ENCODE measurements at places on chromosomes 12 and 14.

DNA sequence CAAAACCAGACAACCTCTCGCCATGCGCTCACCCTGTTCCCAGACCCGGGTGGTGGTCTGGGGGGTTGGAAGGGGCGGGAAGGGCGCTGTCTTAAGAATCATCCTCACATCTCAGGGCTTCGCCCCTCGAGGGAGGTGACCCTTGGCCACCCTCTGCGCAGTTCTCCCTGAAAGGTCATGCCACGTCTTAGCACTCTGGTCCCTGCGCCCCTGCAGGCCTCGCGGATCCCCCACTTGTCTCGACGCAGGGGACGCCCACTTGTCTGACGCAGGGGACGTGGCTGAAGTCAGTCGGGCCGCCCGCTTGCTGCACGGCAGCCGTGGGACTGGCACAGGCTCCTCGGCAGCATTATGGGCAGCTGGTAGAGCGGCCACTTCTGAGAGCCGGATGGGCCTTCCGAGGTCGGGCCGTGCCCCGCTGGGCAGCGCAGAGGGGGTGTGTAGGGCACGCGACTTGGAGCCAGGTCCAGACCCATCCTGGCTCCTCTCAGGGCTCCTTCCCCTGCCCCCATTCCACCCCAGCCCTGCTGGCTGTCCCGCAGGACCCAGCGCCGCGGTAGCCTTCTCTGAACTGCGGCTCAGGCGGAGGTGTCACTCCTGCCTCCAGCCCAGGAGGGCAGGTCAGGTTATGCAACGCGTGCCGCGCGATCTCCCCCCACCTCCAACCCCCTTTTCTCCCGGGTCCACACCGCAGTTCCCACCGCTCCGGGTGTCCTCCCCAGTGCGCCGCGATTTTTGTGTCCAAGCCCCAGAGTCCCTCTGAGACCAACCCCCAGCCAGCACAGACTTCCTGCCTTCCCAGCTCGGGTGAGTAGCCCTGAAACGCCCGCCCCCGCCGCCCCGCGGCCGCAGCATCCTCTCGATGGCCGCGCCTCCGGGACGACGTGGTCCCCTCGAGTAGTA lies 40.9 kb upstream of the CAPRIN2 start:
- DNase-seq = no peak

DNA sequence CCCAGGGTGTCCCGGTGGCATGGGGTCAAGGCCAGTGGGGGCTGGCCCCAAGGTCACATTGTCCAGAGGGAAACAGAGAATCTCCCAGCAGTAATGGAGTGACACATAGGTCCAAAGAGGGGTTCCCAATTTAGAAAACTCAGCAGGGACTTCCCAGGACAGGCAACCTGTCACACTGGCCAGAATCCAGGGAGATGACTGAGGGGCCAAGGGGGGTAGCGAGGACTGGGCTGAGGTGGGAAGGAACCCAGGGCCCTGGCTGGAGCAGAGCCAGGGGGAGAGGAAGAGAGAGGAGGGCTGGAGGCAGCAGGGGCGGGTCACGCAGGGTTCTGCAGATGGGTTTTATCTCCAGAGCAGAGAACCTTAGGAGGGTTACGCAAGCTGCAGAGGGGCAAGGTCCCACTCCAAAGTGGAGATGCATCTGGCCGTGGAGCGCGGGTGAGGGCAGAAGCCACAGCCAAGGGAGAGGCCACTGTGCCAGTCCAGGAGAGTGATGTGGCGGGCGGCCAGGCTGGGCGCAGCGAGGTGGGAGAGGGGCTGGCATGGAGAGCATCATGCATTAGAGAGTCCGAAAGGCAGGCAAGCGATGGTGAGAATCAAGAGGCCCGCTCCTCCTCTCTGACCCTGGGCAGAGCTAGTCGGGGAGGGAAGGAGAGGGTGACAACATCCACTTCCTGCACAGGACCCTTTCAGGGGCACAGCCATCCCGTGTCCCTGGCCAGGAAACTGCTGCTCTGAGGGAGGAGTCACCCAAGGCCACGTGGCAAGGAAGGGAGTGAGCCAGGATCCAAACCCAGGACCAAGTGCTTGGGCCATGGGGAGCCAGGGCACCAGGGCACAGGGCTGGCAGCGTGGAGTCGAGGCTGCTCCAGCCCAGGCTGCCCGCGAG lies 29.0 kb downstream of the NCOR2 start:
- DNase-seq = no peak

GRCh38 chr12:78403136-78403535 lies 461.4 kb upstream of the SYT1 start:
- no peak for DNase-seq

DNA sequence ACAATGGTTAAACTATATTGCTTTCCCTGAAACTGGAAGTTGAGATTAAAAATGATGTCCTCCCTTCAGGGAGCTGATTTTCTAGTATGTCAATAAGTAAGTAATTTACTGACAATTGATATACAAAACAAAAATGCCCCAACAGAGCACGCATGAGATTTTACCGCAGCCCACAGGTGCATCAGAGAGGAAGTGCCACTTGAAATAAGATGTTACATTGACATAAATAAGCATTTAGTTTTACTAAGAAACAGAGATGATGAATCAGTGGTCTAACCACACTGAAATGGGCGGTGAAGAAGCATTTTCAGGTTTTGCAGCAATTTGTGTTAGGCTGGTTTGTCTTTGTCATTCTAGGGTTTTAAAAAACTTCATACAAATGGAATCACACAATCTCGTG lies 8.8 kb upstream of the CLECL1 start:
- DNase-seq = peak; percentile 49

DNA sequence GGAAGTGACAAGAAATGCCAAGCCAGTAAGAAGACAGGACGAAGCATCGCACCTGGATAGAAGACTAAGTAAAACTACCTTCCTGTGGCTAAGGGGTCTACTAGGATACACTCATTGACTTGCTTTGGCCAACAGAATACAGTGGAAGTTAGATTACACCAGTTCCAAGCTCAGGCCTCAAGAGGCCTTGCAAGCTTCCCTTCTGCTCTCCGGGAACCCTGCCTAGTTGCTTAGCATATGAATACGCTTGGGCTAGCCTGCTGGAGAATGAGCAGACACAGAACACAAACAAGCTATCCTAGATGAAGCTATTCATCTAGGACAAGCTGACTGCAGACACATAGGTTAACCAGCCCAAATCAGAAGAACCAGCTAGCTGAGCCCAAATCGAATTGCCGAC lies 97.0 kb downstream of the DPF3 start:
- no peak for DNase-seq

GRCh38 chr12:92000597-92000996 lies 145.0 kb downstream of the BTG1 start:
- no peak for DNase-seq
